SJSA1 (cell line): ENCODE measurements at places on chromosomes 2 and 18. TPM values are rescaled to one million over a fixed set of nuclear protein-coding genes. Genes with fewer than 3 reads are reported as not detected.

DNA sequence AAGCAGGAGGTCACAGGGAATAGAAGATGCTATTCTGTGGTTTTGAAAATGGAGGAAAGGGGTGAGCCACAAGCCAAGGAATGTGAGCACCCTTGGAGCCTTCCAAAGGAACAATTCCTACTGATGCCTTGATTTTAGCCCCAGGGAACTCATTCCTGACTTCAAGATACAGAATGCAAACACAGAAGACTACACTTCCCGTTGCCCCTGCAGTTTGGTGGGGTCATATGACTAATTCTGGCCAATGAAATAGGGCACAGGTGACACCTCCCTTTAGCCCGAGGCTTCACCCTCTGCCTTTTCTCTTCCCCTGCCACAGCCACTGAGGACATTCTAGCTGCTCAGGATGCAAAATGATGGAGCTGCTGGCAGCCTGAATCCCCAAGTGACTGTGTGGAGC is 126.1 kb downstream of the INHBB start:
- no peak for DNase-seq

The DSC3 gene
- total RNA-seq: 13.9 and 20.0 TPM in 2 replicates

DNA sequence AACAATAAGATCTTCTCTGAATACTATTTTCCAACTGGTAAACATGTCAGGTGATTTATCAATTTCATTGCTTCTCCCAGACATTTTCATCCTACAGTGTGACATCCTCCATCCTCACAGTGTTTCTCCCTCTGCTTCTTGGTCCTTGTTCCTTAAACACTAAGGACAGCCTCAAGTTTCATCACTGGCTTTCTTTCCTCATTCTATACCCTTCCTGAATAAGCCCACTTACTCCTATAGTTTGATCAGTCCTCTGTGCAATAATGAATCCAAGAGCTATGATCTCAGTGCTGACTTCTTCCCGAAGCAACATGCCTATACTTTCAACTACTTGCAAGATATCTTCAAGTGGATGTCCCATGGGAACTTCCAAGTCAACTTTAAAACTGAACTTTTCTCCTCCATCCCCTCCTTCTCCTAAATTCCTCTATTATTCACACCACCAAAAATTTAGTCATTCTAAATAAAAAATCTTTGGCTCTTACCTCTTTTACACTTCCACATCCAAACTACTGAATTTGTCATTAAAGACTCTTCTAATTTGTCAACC is 87.6 kb downstream of the FAM228A start:
- DNase-seq: no peak

The SPOPL gene
- 17.6 and 23.4 TPM in 2 replicates for total RNA-seq

The PLGLB2 gene
- 2.1 TPM in 1 of 2 replicates, not detected in the other for total RNA-seq

DNA sequence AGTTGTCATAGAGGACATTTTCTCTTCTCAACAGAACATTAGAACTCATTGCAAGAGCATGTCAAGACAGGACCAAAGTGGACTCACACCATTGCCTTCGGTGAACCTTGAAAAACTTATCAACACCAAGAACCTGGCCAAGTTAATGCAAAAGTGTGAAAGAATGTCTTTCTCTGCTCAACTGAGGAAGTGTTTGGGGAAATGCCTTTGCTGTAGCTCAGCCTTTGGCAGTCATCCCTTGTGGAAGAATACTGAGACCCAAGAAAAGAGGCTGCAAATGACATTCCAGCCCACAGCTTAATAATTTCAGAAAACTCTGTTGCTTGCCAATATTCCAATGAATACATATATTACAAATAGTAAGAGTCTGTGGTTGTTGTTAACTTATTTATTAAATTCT is 728.8 kb upstream of the PIK3C3 start:
- DNase-seq: no peak

The GCG gene
- not detected in 2 replicates for total RNA-seq

DNA sequence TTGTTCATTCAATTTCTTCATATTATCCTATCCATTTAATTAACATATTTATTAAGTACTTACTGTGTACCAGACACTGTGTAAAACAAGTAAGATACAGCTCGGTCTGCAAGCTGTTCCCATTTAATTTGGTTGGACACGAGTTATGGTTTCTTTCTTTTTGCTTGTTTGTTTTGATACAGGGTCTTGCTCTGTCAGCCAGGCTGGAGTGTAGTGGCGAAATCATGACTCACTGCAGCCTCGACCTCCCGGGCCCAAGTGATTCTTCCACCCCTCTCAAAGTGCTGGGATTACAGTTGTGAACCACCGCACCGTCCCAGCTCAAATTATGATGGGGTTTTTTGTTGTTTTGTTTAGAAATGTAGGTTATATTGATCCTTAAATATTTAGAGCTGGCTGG is 9.0 kb downstream of the CYBRD1 start:
- DNase-seq: peak; percentile 66
